Cardiac fibroblast (primary cell): ENCODE measurements at places on chromosomes 5 and 9.
A peak's percentile ranks its signal among the peaks of the same experiment; 100 is the strongest.

- peak; percentile 85 for DNase-seq
Measured at GRCh38 chr5:88883836-88884607, 1.0 kb upstream of the MEF2C start.

GRCh38 chr9:98861781-98862504 is 54.5 kb downstream of the GALNT12 start:
- DNase-seq = peak; percentile 79

DNA sequence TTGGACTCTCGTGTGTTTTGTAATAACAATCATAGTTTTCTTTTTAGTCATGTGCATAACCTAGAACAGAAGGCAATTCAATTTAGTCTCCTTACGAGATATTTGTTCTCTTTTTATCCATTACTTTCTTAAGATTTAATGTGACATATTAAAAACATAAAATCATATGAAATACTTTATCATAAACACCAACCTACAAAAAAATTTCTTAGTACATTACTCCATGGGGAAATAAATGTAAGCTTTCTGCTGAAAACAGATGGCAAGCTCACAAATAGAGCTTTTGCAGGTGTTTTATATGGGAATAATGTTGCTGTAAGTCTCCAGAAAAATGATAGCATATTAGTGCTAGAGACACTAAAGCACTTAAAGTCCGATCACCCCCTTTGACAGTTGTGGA is 1035.2 kb upstream of the ARRDC3 start:
- peak; percentile 12 for DNase-seq

- no peak for DNase-seq
Measured at GRCh38 chr5:6506611-6507010, 58.0 kb downstream of the UBE2QL1 start.

DNA sequence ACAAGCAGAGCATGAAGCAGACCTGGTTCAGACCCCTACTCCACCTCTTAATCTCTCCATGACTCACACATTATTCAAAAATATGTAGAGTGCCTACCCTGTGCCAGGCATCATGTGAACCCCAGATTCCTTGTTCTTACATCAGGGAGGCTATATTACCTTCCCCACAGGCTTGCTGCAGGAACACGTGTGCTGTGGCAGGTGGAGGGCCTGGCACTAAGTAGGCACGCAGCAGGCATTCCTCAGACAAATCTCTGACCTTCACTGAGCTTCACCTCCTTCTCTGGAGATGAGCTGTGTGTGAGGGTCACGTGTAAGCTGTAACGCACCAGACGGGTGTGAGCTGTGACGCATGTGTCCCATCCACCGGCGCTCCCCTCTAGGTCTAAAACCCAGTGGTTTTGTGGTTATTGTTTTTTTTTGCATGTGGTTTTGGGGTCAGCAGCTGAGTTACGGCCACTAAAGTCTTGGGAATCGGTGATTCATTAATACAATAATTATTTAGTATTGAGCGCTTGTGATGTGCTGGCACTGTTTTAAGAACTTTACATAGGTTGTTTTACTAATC is 30.3 kb downstream of the ANGPTL2 start:
- DNase-seq = no peak

- DNase-seq = no peak
Measured at GRCh38 chr5:142982821-142983200, 212.6 kb downstream of the ARHGAP26 start.

- no peak for DNase-seq
Measured at GRCh38 chr5:53488195-53488722, 7.8 kb downstream of the FST start.

DNA sequence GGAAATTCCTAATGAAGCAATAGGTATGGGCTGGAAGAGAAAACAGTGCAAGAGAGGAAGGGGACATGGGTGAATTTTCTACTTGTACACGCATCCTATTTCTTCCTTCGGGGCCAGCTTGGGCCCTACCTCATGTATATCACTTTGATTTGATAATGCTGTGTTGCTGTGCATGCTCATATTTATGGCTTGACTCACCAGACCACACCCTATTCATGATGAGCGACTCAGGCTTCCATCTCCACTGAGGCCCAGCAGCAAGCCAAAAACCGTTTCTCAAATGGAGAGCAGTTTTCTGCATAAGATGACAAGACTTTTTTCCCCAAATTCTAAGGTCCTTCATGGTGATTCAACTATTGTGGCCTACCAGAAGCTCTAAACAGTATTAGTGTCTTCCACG is 2039.1 kb upstream of the CDH9 start:
- peak; percentile 1 for DNase-seq

DNA sequence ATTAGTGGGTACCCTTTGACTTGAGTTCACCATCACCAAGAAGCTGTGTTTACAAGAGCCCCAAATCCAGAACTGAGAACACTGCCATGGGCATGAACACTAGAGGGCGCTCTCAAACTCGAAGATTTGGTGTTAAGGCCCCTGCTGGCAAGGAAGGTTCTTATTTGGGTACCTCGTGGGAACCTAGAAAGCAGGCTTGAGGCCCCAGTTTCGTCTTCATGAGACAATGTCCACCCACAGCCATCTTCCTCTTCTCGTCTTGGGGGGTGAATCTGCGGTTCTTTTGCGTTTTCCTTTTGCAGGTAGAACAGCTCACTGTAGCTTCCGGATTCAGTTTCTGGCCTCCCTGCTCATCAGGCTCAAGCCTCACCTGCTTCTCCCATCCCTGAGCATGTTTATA is 184.0 kb downstream of the SEMA5A start:
- DNase-seq = peak; percentile 84

DNA sequence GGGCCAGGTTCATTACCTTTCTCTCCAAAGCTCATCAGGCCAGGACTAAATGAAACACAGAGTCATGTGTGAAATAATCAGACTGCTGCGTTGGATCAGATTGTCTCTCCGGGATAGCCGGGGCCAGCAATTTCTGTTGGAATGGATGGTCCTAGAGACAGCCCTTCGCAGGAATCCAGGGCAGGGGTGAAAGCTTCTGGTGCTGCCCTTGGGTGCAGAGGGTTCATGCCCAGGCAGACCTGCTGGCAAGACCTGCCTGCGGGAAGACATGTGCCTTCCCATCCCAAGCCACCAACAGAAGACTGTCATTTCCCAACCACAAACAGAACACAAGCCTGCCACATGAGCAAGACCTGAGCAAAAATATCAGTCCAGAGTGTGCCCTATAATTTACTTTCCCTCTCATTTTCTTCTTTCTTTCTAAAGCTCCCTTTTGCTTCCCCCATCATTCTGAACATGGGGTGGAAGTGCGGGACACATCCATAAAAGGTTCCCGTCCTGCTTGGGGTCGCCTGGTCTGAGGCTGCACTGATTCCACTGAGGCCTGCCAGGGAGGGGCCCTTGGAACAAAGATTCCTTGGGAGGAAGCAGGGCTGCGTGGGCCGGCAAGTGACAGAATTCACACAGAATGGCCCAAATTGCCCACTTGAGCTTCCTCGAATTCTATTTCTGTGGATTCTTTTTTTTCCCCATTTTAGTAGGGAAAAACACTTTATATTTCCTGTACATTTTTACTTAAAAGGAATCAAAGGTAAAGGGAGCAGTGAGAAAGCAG is 57.3 kb downstream of the UBE2QL1 start:
- DNase-seq = no peak

DNA sequence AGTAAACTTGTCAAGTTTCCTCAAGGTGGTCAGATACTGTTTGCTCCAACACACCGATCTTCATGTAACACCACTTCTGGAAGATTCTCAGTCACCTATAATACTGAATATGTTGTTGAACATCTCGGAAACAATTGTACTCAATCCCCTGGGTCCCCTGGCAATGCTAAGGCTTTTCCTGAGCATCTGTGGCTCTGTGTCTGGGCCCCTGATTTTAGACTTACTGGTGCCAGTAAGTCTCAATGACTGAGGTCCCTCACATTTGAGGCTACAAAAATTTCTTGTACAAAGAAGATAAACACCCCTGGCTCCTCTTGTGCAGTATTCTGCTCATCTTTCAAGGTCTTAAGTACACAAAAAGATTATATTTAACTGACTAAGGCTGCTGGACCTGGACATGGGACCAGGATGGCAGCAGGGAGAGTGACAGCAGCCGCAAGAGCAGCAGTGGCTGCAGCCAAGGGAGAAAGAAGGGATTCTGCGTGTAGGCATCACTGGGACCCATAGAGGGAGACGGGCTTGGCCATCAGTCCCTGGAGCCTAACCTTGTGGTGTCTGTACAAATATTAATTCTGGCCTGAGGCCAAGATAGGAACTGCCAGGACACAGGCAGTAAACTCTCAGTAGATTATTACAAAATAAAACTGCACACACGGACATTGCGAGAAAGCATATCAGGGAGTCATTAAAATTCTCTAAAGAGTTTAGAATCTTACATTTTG is 49.0 kb upstream of the TNPO1 start:
- peak; percentile 18 for DNase-seq

GRCh38 chr9:128724744-128725211 is 851 bp upstream of the ZDHHC12 start:
- peak; percentile 91 for DNase-seq

GRCh38 chr9:4297786-4298254 is 2.0 kb downstream of the GLIS3 start:
- peak; percentile 93 for DNase-seq

DNA sequence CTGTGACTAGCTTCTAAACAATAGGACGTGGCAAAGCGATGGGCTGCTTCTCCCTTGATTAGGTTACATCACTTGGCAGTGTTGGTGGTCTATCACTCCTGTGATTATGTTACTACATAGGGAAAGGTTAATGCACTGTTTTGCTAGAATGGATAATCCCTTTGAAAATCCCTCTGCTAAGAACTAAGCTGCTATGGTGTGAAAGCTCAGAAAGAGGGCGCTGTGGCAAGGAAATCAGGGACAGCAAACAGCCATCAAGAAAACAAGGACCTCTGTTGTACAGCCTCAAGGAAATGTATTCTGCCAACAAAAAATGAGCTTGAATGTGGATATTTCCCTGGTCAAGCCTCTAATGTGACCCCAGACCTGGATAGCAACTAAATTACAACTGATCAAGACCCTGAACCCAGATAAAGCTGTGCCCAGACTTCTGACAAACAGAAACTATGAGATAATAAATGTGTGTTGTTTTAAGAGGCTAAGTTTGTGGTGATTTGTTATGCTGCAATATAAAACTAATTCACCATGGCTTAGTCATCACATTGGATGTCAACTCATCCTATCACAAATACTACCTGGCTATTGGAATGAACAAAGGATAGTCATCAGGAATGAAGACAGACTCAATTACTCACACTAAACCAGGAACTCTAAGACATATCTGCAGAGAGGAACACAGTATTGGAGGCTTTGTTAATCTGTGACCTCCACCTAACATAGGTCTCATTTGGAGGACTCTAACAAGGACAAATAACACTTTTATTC is 1215.9 kb downstream of the EFNA5 start:
- peak; percentile 42 for DNase-seq

DNA sequence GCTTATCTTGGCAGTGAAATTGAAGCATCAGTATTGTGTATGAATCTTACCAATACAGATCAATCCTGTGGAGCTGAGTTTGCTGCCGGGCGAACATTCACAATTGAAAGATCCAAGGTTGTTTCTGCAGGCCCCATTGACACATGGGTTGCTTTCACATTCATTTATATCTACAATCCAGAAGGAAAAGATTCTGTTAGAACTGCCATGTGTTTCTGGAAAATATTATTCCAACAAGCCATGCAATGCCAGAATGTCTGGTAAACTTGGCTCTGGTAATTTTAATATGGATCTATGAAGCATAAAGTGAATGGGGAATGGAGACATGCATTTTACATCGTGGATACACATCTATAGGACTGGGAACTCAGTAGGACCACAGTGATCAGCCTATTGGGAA is 180.8 kb downstream of the FBN2 start:
- DNase-seq = no peak

GRCh38 chr9:127979333-127980059 is 1.3 kb downstream of the EEIG1 start:
- DNase-seq = peak; percentile 57

- DNase-seq = peak; percentile 80
Measured at GRCh38 chr5:139633295-139634027, 14.7 kb upstream of the CXXC5 start.

GRCh38 chr5:150672237-150672883 is 11.3 kb downstream of the MYOZ3 start:
- DNase-seq = peak; percentile 28

- no peak for DNase-seq
Measured at GRCh38 chr5:115684513-115685037, 58.7 kb upstream of the TMED7 start.

DNA sequence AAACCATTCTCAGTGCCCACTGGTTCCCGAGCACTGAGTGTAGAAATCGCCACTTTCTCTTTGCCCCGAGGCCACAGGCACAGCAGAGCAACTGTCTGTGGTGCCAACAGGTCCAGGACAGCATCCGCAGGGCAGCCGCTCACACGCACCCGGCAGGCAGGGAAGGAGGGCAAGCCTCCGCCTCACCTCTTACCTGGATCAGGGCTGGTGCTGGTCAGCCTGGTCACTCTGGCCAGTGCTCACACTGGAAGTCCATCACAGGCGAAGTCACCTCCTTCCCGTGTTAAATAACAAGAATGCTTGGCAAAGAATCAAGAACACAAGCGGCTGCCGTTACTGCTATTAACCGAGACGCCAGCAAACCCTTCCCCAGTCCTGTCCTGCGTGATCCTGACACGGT is 13.7 kb downstream of the DIPK1B start:
- DNase-seq = no peak

DNA sequence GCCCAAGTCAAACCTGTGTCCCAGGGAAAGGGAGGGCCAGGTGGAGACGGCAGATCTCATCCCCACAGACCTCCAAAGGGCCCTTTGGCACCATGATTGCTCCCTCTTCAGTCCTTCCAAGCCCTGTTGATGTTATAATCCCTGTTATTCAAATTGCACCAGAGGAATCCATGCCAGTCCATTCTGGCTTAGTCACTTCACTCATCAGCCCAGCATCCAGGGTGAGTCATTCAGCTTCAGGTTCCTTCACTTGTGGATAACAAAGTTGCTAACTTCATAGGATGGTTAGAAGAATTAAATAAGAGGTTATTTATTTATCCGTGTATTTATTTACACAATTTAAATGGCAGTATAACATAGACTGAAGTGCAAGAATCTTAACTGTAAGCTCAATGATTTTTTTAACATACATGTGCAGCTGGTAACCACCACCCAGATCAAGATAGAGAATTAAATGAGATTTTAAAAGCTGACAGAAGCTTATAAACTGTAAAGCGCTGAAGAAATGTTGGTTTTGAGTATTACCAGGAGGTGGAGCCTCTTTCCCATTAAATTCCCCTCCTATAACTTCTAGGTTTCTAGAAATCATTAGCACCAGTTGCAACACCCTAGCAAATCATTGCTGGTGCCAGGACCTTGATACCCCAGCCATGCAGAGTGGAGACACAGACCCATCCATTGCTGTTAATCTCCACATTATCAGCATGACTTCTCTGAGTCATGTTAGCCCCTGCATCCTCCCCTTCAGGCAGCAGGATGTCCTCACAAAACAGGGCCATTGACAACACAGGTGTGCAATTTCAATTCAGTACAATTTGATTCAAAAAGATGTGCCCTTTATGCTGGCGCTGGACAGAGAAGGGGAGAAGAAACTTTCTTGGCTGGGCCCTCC is 77.4 kb downstream of the SEC61B start:
- peak; percentile 24 for DNase-seq

GRCh38 chr9:119689879-119690278 is 320.6 kb upstream of the BRINP1 start:
- no peak for DNase-seq

GRCh38 chr9:8963885-8964284 is 1164.3 kb upstream of the DMAC1 start:
- no peak for DNase-seq

GRCh38 chr5:75512383-75513074 is 838 bp downstream of the POLK start:
- DNase-seq = peak; percentile 42

GRCh38 chr5:177332896-177333260 is 18.6 kb downstream of the LMAN2 start:
- DNase-seq = no peak

- DNase-seq = peak; percentile 36
Measured at GRCh38 chr5:119063579-119064379, 7.1 kb upstream of the DMXL1 start.
